ENCODE measurements at places on chromosomes 4 and X.

DNA sequence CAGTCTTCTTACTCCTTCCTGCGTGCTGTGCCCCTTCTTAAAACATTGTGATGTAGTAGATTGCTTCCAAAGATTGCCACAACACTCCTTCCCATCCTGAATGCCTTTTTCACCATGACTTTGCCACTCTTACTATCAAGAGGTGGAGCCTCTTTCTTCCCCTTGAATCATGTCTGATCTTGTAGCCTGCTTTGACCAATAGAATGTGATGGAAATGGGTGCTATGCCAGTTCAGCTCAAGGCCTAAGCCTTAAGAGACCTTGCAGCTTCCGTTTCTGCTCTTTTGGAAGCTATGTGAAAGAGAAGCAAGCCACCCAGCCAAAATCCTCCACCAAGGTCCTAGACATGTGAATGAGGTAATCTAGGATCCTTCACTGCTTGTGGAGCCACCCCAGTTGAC is 31.6 kb upstream of the RP2 start:
- DNase-seq: no peak

DNA sequence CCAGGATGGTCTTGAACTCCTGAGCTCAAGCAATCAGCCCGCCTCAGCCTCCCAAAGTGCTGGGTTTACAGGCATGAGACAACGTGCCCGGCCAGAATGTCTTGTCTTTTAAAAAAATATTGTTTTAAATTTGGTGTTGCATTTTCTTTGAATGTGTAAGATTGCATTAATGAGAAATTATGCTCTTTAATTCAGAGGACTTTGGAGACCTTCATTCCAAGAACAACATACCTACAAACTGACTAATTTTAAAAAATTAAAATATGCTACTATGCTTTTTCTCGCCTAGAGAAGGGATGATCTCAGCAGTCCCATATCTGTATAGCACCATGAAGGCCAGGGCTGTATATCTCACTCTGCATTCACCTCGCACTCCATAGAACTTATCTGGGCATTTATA is 204.3 kb upstream of the SLC7A11 start:
- no peak for DNase-seq

GRCh38 chrX:147779173-147779572 is 132.5 kb upstream of the FMR1 start:
- DNase-seq: no peak

DNA sequence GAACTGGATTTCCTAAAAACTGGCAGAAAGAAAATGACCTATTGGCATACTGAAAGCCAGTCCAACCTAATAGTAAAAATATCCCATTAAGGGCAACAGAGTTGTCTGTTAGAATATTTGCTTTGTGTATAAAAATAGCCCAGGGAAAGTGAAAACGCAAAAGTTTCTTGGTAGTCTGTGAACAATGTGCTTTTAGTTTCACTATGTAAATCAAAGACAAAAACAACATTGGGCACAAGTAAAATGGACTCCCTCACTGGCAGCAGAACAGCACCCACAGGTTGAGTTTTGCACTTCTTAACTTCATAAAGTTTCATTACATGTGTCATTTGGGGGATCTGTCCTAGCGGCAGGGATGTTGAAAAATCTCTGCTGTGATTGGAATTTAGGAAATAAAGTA is 4.3 kb upstream of the FGG start:
- no peak for DNase-seq

- DNase-seq: no peak
Observed at GRCh38 chr4:33226133-33226532, 2506.0 kb downstream of the PCDH7 start.

- DNase-seq: no peak
Observed at GRCh38 chr4:61273233-61273632, 73.1 kb downstream of the ADGRL3 start.

GRCh38 chr4:168604496-168605373 is 107.9 kb downstream of the PALLD start:
- DNase-seq: no peak

DNA sequence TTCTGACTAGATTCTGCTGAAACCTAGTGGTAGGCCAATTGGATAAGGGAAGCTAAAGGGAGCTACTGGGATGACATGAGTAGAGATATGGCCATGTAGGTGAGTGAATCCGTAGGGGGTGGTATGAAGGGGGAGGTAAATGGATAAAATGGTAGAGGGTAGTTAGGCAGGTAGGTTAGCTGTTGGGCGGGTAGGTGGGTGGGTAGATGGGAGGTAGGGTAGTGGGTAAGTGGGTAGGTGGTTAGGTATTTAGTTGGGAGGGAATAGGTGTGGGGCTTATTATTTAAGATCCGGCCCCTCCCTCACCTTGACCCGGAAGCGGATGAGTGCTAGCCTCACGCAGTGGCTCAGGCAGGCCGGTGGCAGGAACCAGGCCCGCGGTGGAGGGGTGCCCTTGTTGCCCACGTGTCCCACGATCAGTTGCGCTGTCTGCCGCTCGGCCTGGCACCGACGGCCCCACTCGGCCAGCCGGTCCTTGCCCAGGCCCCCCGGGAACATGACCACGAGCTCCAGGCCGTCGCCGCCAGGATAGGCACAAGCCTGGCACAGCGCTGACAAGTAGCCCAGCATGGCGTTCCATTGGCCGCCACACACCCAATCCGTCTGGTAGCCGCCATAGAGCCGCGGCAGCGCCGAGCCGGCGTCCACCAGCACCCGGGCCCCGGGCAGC is 725 bp downstream of the FAM120C start:
- peak; percentile 21 for DNase-seq

DNA sequence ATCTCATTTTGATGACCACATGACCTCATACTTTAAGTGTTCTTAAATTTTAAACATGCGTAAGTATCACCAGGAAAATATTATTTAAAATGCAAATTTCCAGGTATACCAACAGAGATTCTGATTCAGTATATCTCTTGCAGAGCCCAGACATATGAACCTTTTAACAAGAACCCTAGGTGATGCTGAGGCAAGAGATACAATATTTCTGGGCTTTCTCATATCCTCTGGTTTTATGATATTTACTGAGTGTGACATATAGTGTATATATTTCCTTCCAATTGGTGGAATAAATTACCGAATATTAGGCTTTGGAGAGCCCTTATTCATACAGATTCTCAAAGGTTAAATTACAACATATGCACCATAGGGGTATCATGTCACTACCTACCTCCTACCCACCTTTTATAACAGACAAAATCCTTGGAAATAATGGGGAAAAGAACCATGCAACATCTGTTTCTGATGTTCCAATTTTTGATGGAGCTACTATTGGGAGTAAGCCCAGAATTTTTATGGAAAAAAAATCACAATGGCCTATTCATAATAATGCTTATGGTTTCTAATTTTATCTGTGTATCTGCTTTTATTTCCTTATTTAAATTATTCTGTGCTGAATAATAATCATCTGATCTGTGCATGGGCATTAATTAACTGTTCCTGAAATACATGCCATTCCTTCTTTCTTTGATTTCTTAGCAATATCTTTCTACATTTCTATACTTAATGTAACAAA is 27.1 kb downstream of the KCTD8 start:
- no peak for DNase-seq

- no peak for DNase-seq
Observed at GRCh38 chrX:70525733-70526132, 81.1 kb downstream of the DLG3 start.

DNA sequence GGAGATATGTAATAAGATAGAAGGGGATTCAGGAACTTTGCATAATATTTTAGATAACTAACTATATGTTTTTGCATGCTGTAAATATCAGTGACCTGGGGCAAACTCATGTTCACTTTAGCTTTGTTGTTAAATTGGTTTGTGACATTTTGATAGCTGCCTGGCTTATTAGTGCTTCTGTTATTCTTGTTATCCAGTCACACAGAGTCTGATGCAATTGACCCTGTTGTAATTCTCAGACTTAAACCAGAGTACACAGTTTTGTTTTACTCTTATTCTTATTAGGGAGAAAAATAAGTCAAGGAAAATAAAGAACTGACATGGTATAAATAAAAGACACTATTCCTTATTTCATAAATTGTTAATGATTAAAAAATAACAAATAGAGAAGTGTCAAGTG is 516.7 kb upstream of the SLIT2 start:
- no peak for DNase-seq

- DNase-seq: no peak
Observed at GRCh38 chr4:41613821-41614220, 75.9 kb downstream of the LIMCH1 start.

DNA sequence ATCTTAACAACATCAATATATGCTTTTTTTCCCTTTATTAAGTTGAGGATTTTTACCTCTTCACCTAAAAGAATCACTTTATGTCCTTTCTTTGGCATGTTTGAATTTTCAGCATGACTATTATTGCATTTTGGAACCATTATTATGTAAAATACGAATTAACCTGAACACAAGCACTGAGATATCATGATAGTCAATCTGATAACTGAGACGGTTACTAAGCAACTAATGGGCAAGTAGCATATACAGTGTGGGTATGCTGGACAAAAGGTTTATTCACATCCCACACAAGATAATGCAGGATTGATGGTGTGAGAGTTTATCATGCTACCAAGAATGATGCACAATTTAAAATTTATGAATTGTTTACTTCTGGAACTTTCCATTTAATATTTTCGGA is 24.6 kb upstream of the GLRA3 start:
- no peak for DNase-seq

GRCh38 chr4:88522702-88523324 is 763 bp downstream of the PYURF start:
- DNase-seq: peak; percentile 67

GRCh38 chrX:109844986-109845385 is 111.9 kb upstream of the ACSL4 start:
- DNase-seq: no peak

- no peak for DNase-seq
Observed at GRCh38 chrX:357035-357692, 29.5 kb downstream of the PPP2R3B start.

DNA sequence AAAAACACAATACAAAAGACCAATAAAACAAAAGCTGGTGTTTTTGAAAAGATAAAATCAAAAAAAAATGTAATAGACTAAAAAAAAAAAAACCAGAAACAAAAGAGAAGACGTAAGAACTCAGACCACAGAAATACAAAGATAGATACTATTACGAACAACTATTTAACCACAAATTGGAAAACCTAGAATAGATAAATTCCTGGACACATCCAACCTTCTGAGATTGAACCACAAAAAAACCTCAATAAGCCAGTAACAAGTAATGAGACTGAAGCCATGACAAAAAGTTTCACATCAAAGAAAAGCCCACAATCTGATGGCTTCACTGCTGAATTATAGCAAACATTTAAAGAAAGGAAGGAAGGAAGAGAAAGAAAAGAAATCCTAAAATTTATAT is 16.2 kb downstream of the RCHY1 start:
- no peak for DNase-seq

- no peak for DNase-seq
Observed at GRCh38 chrX:50648156-50648555, 165.8 kb downstream of the SHROOM4 start.

- DNase-seq: peak; percentile 6
Observed at GRCh38 chr4:79241846-79242245, 84.0 kb downstream of the NAA11 start.

GRCh38 chrX:139736151-139736550 is 28.2 kb upstream of the MCF2 start:
- DNase-seq: no peak

- DNase-seq: no peak
Observed at GRCh38 chr4:181278941-181279340, 964.3 kb upstream of the TENM3 start.

- DNase-seq: peak; percentile 22
Observed at GRCh38 chr4:3267576-3268394, 18.8 kb downstream of the MSANTD1 start.

DNA sequence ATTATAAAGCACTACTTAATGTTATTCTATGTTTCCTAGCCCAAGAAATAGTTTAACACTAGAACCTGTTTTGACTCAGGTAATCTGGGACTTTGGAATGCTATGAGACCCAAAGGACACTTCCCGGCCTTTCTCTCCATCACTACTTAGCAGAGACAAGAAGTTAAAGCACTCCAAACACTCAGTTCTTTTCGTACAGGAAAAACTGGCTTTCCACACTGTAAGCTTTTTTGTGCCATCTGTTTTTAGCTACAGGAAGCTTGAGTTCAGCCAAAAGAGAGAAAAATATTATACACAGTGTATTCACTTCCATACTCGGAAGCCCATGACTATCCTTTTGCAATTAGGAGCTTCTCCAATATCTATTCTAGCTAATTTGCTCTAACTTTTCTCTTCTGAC is 7.9 kb upstream of the FGF13 start:
- no peak for DNase-seq

DNA sequence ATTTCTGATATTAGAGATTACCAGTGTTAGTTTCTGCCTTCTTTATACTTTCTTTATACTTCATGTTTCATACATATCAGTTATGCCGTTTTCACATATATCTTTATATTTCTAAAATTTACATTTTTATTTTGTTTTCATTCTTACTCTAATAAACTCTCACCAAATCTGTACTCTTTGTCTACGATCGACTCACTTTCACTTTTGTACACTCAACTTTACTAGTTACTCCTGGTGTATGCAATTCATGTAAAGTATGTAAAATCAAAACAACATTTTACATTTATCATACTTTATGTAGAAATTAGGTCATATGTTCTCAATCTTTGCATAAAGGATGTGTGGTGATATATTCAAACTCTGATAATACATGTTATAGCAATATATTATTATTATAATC is 59.9 kb downstream of the UGT2A3 start:
- DNase-seq: no peak

- no peak for DNase-seq
Observed at GRCh38 chrX:116873671-116874070, 410.9 kb upstream of the CT83 start.

DNA sequence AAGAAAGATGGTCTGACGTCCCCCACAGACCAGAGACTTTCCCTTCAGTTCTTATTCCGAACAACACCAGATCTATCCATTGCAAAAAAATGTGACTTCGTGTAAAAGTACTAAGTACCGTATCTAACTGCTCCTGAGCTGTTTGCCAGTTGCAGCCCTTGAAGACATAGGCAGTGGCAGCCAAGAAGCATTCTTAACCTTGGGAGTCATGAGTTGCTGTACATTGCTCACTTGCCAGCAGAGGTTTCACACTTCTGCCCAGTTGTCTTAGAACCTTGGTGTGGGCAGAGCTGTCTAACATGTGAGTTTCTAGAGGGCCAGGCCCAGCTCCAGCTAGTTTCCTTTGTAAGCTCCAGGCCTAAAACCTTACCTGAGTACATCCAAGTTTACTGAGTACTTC is 10.5 kb upstream of the CHRDL1 start:
- DNase-seq: no peak

GRCh38 chr4:14309431-14309830 is 681.9 kb upstream of the BOD1L1 start:
- DNase-seq: no peak

- no peak for DNase-seq
Observed at GRCh38 chr4:87014284-87014782, 79.5 kb downstream of the AFF1 start.

GRCh38 chr4:88697588-88698329 is at the start of gene NAP1L5:
NAP1L5 (minus strand) TSS chr4:88697829; CDS start chr4:88697754, 75 bp downstream.
- DNase-seq: peak; percentile 53

- no peak for DNase-seq
Observed at GRCh38 chrX:49260221-49260985, 4.1 kb downstream of the FOXP3 start.

- DNase-seq: no peak
Observed at GRCh38 chrX:115535421-115535820, 25.6 kb upstream of the PLS3 start.

GRCh38 chr4:957231-957580 is 16.2 kb downstream of the DGKQ start:
- no peak for DNase-seq

Measured in NCI-H1417 (cell line).